ENCODE measurements at places on chromosomes 11 and 22.

DNA sequence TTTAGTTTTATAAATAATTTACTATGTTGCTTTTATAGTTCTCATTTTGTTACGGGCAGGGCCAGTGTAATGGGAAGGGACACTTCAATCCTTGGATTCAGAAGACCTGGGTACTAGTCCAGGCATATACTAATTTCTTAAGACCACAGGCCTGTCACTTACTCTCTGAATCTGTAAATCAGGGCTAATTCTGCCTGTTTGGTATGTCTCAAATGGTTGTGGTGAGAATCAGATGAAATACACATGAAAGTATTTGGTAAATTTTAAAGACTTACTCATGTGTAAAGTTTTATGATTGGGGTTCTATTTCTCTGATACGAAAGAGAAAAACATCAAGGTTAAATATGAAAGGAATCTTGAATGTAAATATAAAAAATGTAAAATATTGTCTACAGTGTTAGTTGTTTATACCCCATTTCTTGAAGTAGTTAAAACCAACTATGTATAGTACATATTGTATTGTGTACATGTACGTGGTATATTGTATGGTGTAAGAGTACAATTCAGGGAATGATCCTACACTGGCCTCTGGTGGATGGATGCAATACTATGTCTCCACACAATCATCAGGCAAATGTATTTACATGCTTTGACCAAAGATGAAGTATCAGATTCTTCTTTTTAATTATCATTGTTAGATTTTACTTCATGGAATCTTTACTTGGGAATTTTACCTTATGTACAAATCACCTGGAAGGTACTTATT lies 24.5 kb upstream of the RAG2 start:
- DNase-seq = peak; percentile 44

- DNase-seq = peak; percentile 77
Observed at GRCh38 chr11:71580057-71581003, 2.3 kb downstream of the KRTAP5-11 start.

DNA sequence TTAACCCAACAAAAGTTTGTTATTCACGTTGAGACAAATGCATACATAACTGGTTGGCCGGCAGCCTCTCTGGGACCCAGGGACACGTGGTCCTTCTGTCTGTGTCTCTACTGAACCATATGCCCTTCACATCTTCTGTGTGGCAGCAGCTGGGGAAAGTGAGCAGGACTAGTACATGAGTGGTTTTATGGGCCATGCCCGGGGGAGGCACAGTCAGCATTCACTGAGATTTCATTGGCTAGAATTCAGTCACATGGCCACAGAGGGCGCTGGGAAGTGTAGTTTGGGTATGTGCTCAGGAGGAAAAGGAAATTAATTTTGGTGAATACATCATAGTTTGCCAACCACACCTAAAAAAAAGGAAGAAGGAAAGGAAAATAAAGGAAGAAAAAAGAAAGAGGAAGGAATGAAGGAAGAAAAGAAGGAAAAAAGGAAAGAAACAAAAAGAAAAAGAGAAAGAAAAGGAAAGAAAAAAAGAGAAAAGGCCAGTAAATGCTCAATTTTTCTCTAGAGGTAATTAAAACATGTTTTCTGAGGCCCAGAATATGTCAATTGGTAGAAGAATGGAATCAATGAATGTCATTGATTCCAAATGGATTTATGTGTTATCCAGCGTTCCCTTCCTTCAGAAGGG lies 55.9 kb upstream of the KIRREL3 start:
- DNase-seq = peak; percentile 8

DNA sequence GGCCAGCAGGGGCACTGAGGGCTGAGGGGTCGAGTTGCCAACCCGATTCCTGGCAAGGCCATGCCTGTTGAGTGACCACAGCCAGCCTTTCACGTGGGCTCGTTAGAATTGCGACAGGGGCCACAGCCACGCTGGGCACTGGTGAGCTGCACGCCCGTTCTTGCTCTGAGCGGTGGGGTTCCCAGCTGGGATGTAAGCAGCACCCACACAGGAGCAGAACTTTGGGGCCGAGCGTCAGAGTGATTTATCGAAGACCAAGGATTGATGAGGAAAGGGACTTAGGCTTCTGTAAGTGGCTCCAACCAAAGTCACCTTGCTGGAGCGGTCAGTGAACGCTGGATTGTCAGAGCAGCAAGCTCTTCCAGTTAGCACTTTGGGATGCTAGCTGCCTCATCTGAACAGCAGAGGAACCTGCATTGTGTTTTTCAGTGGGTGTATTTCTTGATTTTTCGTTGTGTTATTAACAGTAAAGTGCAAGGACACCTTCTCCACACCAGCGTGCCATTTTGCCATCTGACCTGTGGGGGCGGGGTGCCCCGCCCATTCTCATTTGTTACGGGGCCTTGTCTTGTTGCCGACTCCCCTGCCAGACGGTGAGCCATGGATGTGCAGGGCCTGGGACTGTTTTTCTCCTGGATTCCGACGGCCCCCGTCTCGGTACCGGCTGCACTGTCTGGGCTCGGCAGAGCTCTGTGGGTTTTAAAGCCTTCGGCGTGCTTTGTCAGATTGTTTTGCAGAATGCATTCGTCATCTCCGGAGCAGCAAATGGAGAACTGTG lies 202.5 kb downstream of the TBC1D22A start:
- no peak for DNase-seq

GRCh38 chr11:7632211-7632610 lies 41.1 kb downstream of the CYB5R2 start:
- DNase-seq = no peak

- no peak for DNase-seq
Observed at GRCh38 chr11:62443390-62444235, 24.8 kb downstream of the SCGB1A1 start.

DNA sequence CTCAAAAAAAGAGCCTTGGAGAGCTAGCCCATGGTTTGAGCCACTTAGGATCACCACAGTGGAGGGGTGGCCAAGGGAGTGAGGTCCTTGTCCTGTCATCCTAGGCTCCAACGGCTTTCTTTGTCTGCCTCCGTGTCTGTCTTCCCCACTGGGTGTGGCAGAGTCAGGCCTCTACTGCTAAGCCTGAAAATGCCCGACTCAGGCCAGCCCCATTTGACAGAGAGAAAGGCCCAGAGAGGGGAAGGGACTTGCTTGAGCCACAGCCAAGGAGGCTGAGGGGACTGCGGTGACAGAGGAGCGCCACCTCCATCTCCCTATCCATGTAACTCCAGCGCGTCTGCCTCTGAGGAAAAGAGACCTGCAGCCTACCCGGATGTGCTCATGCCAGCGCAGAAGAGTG lies 27.8 kb upstream of the CD82 start:
- no peak for DNase-seq

- DNase-seq = peak; percentile 53
Observed at GRCh38 chr11:121452609-121453150, at the start of gene SORL1-AS1. Gene SORL1-AS1 (minus strand): TSS chr11:121452967.

GRCh38 chr22:28917747-28918549 lies 34.6 kb downstream of the ZNRF3 start:
- DNase-seq = peak; percentile 98

- no peak for DNase-seq
Observed at GRCh38 chr11:17486646-17487045, 10.0 kb upstream of the ABCC8 start.

- no peak for DNase-seq
Observed at GRCh38 chr22:38864361-38865191, 7.4 kb downstream of the CBX6 start.

GRCh38 chr11:72736452-72737069 lies 15.6 kb downstream of the ARAP1 start:
- DNase-seq = peak; percentile 55

DNA sequence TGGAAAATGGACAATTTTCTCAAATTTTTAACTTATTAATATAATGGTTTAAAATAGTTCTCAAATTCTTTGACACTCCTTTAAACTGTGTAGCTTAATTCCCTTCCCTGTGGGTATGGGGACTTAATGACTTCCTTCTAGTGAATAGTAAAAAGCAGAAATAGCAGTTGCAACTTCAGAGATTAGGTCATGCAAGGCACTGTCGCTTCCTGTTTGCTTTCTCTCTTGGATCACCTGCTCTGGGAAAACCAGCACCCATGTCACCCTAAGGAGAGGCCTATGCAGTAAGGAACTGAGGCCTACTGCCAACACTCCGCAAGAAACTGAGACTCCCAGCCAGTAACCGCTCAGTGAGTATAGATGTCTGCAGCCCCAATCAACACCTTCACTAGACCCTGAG lies 5.5 kb upstream of the PANX3 start:
- DNase-seq = no peak

GRCh38 chr22:45164270-45165088 lies 754 bp downstream of the NUP50 start:
- DNase-seq = no peak

GRCh38 chr11:101127197-101127698 lies 2.4 kb downstream of the PGR start:
- DNase-seq = no peak

DNA sequence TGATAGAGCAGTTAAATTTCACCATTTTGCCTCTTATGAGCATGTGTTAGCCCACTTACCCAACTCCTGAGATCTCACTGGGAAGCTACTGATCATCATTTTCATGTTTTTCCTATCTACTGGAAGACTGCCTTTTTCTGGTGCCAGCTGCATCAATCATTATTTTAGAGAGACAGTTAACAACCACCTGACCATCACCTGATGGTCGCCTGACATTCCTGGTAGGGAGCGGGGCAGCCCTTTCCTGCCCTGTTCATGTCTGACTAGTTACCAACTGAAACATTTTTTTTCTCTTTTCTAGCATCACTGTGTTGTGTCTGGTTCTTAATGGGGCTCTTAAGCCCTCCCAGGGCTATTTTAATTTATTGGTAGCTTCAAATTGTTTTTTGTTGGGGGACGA lies 20.2 kb upstream of the PATL1 start:
- no peak for DNase-seq

DNA sequence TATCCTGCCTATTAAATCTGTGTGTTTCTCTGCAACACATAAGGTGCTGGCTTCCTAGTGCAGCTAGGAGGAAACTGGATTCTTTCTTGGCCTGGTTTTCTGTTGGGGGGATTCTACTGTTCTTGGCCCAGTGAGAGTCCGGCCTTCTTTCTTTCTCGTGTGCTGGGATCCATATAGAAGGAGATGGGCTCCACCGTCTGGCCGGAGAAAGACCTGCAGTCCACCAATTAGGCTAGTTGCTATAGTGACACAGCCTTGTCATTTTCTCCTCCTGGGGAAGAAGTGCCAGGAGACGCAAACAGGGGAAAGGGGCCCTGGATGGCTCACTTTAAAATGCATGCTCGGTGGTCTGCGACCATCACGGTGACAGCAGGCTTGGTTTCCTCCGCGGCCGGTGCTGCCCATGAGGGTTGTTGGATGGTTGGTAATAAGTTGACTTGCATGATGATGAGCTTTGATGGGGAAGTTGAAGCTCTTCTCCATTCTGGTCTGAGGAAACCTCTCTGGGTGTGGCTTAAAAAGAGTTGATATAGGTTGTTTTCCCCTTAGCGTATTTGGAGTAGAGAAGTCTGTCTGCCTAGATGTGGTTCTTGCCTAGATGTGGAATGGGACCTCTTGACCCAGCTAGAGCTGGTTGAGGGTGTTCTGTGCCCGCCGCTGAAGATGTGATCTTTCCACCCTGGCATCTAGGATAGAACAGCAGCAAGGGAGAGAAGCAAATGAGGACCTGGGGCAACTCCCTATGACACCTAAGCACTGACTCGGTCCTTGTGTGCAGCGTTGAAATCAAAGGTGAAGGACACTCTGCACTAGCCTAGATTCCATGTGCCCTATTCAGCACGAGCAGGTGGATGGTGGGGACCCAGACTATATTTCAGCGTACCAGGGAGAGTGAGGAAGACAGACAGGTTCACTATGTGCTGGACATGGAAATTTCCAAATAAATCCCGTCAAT lies 1335.0 kb downstream of the BRD1 start:
- peak; percentile 72 for DNase-seq

- DNase-seq = no peak
Observed at GRCh38 chr22:29073618-29074275, 912 bp downstream of the KREMEN1 start.

DNA sequence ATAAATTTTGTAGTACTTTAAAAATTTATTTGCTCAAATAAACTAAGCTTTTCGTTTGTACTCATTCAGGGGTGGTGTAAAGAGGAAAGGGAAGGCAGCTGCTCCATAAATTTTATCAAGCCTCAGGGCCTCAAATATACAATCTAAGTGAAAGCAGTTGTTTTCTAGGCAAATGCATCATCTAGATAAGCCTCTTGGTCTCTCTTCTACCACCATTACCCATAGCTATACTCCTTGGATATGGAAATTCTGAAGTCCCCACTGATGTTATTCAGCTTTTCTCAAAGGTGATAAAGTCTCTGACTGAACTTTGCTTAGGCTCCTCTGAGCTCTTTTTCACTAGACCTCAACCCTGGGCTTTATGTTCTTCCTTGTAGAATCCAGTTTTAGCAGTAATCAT lies 1313.1 kb downstream of the JRKL start:
- no peak for DNase-seq

All from SW480 (cell line).